ENCODE measurements at places on chromosomes 2 and 18. TPM values are rescaled to one million over a fixed set of nuclear protein-coding genes. Genes with fewer than 3 reads are reported as not detected.

GRCh38 chr2:69945441-69945840 is 16.0 kb downstream of the ASPRV1 start:
- no peak overlapping the region for H3K4me3 ChIP-seq
- peaks cover 17% of the 10 kb centered on the region for H3K27me3 ChIP-seq
- H3K27ac ChIP-seq = no peak overlapping the region
- H3K4me1 ChIP-seq = peaks cover 5% of the 10 kb centered on the region

DNA sequence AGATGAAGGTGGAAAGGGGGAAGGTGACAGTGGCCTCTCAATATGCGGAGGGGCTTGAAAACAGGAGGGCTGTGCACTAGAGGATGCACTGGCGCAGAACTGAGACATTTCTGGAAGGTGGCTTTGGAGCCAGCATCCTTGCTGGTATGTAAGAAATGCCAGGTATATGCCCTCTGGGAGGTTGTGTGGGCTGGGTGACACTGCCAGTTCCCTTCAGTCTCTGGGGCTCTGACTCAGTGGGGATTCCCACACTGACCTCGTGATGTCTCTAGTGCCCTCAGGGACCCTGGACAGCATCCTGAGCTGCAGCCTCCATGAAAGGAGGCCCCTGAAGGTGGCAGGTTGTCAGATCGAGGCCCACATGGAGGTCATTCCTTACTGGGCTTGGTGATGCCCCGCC is 74.0 kb downstream of the AGAP1 start:
- DNase-seq = no peak
- no peak overlapping the region for H3K27ac ChIP-seq
- H3K27me3 ChIP-seq = no peaks in the 10 kb centered on the region
- H3K4me3 ChIP-seq = no peak overlapping the region
- no peaks in the 10 kb centered on the region for H3K4me1 ChIP-seq

- H3K4me3 ChIP-seq = no peak overlapping the region
- no peaks in the 10 kb centered on the region for H3K4me1 ChIP-seq
- DNase-seq = no peak
Observed at GRCh38 chr2:16335604-16335930, 330.1 kb downstream of the CYRIA start.

- no peak overlapping the region for H3K4me3 ChIP-seq
- no peaks in the 10 kb centered on the region for H3K27me3 ChIP-seq
- H3K4me1 ChIP-seq = peaks cover 16% of the 10 kb centered on the region
- H3K27ac ChIP-seq = peak overlapping the region; percentile 64
Observed at GRCh38 chr2:9336241-9336575, 87.1 kb downstream of the ITGB1BP1 start.

DNA sequence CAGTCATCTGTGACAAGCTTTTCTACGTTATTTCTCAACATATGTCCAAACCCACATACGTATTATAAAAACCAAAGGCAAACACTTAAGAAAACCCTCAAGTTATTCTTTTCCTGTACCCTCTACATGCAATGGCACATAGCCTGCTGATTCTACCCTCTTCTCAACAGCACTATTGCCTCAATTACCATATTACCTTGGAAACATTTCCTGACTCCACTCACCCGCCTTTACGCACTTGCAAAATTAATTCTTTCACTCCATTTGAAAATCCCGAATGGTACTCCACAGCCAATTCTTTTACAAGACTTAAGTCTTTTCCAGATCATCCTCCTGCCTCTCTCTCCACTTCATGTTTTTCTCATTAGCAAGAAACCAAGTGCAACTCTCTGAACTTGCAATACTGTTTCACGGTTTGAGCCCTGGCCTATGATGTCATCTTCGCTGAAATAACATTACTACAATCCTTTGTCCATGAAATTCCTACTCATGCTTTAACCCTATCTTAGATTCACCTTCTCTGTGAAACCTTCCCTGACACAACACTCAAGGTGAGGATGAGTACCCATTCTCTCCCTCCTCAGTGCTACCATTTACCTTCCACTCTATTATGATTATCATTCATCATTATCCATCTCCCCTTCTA is 29.0 kb downstream of the SESTD1 start:
- no peak overlapping the region for H3K4me3 ChIP-seq
- no peak overlapping the region for H3K27ac ChIP-seq
- no peaks in the 10 kb centered on the region for H3K27me3 ChIP-seq
- no peak for DNase-seq
- H3K36me3 ChIP-seq = no peaks in the 10 kb centered on the region

GRCh38 chr2:33013684-33014110 is 66.9 kb downstream of the LTBP1 start:
- no peak for DNase-seq
- H3K27ac ChIP-seq = no peak overlapping the region
- H3K4me3 ChIP-seq = no peak overlapping the region
- no peaks in the 10 kb centered on the region for H3K27me3 ChIP-seq
- H3K36me3 ChIP-seq = no peaks in the 10 kb centered on the region

DNA sequence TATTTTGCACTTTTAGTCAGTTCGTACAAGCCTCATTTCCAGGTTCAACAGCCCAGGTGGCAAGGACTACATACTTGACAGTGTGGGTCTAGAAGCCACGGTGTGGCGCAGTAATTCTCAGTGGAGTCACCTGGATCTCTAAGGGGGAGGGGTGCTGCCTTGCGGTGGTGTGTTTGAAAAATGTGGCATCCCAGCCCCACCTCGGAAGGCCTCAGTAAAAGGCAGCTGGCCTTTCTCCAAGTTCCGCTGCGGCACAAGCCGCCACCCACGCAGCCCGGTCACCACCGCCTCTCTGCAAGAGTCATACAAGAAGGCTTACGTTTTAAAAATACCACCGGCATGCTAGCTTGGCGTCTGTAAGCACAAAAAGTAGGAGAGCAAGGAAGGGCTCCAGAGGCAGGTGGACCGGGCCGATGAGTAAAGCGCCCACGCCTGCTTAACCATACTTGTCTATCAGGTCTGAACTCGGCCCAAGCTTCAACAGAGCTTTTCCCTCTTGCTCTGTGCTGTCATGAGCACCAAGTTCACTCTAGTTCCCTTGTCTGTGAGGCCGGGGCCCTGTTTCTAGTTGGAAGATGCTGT is 49.5 kb downstream of the SPRED2 start:
- H3K36me3 ChIP-seq = no peaks in the 10 kb centered on the region
- H3K4me3 ChIP-seq = peak overlapping the region; percentile 4
- H3K27me3 ChIP-seq = no peaks in the 10 kb centered on the region

DNA sequence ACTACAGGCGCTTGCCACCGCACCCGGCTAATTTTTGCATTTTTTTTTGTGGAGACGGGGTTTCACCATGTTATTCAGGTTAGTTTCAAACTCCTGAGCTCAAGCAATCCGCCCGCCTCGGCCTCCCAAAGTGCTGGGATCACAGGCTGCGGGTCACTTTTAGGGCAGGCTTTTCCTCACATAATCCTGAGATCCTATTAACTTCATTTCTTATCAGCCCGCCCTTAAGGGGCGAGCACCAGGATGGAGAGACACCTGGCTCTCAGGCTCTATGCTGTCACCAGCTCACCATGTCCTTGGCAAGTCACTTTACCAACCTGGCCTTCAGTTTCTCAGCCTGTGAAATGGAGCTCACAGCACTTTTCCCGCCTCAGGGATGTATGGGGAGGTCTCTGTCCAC is 23.0 kb downstream of the ZFP36L2 start:
- DNase-seq = no peak
- H3K4me1 ChIP-seq = no peaks in the 10 kb centered on the region
- no peak overlapping the region for H3K4me3 ChIP-seq

DNA sequence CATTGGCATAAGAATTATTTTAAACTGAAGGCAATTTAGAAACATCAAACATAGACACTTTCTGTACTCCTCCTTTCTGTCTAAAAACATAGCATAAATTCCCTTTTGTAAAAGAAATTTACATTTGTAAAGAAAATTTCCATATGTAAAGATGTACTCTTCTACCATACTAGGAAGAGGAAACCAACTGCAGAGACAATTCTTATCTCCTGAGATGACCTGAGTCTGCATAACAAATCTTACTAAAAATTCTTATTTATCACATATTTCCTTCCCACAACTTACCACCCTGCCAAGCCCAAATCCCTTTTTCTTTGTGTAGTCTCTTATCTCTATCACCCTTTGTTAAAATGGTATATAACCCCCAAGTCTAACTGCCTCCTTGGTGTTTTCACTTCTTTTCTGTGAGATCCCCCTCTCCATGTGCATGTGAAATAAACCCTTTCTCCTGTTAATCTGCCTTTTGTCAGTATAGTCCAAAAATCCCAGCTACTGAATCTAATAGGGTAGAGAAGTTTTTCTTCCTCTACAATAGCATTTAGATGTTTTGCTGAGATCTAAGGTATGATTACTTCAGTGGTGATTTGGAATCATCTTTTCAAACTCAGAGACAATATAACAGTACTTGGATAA is 81.0 kb downstream of the CHN1 start:
- H3K4me3 ChIP-seq = no peak overlapping the region
- H3K4me1 ChIP-seq = no peaks in the 10 kb centered on the region
- H3K27me3 ChIP-seq = no peaks in the 10 kb centered on the region
- no peaks in the 10 kb centered on the region for H3K36me3 ChIP-seq

GRCh38 chr18:72187956-72188355 is 356.2 kb downstream of the CBLN2 start:
- H3K27ac ChIP-seq = no peak overlapping the region
- DNase-seq = no peak
- H3K4me3 ChIP-seq = no peak overlapping the region
- no peaks in the 10 kb centered on the region for H3K36me3 ChIP-seq
- H3K4me1 ChIP-seq = no peaks in the 10 kb centered on the region
- H3K27me3 ChIP-seq = no peaks in the 10 kb centered on the region

GRCh38 chr2:217585362-217585761 is 417.4 kb downstream of the TNS1 start:
- H3K27me3 ChIP-seq = no peaks in the 10 kb centered on the region
- H3K4me3 ChIP-seq = no peak overlapping the region
- no peaks in the 10 kb centered on the region for H3K36me3 ChIP-seq
- H3K27ac ChIP-seq = no peak overlapping the region
- H3K4me1 ChIP-seq = no peaks in the 10 kb centered on the region

GRCh38 chr18:36899289-36899688 is 70.4 kb downstream of the KIAA1328 start:
- H3K4me1 ChIP-seq = no peaks in the 10 kb centered on the region
- no peak for DNase-seq
- H3K27me3 ChIP-seq = no peaks in the 10 kb centered on the region
- no peak overlapping the region for H3K27ac ChIP-seq
- no peak overlapping the region for H3K4me3 ChIP-seq

DNA sequence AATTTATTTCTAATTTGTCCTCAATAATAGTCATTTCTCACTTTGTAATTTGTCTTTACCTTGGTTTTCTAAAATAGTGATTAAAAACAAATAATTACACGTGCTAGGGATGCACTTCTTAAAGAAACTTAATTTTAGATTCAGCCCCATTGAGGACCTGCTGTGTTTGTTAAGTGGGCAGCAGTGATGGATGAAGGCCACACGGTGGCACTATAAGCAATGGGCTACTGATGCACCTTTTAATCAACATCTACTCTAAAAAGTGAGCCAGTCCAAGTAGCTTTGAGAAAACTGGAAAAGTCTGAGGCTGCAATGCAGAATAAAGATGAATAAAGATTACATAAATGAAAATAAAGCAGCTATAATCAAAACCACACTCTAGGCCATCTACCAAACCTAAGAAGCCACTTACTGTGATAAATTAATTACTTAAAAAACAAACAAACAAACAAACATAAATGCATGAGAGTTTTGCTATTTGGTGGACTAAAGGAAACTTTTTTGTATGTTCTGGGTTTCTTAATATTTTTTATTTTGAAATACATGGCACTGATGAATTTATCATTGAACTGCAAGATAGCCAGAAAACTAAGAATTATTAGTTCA is 89.3 kb downstream of the PDE11A start:
- no peak for DNase-seq
- H3K36me3 ChIP-seq = no peaks in the 10 kb centered on the region
- no peak overlapping the region for H3K27ac ChIP-seq
- H3K4me3 ChIP-seq = no peak overlapping the region
- H3K27me3 ChIP-seq = no peaks in the 10 kb centered on the region

DNA sequence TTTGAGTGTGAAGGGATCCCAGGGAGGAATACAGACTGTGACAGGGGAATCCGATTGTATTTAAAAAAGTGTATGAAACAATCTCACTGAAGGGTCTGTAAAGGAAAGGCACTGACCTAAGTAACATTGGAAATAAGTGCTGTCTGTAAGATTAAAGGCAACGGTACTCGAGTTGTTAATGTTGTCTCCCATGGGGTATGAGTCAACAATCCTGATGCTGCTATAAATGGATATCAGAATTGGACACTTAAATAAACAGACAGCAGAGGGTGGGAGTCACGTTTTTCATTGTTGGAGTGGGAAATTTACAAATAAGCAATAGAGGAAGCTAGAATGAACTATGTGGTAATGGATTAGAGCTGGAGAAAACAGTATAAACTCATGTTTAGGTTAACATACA is 452.4 kb upstream of the RGPD4 start:
- H3K27ac ChIP-seq = no peak overlapping the region
- H3K36me3 ChIP-seq = no peaks in the 10 kb centered on the region
- H3K4me3 ChIP-seq = no peak overlapping the region
- no peak for DNase-seq

- no peaks in the 10 kb centered on the region for H3K36me3 ChIP-seq
- H3K4me1 ChIP-seq = peaks cover 45% of the 10 kb centered on the region
- H3K4me3 ChIP-seq = peak overlapping the region; percentile 52
- no peak for DNase-seq
Observed at GRCh38 chr18:76823161-76823538, 793 bp downstream of the ZNF236 start.

DNA sequence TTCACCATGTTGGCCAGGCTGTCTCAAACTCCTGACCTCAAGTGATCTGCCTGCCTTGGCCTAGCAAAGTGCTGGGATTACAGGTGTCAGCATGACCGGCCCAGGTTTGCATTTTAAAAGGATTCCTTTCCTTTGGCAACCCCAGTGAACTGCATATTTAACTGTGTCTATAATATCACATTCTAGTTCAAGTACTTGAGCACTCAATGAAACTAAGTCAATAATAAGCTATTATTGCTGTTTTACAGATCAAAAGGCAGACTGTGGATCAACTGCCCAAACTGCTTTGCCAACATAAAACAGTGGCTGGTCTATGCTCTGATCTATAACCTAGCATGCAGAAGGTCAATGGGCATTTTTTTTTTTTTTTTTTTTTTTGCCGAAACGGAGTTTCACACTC is 144.5 kb downstream of the USP34 start:
- no peaks in the 10 kb centered on the region for H3K4me1 ChIP-seq
- H3K27ac ChIP-seq = no peak overlapping the region
- peaks cover 7% of the 10 kb centered on the region for H3K36me3 ChIP-seq
- H3K4me3 ChIP-seq = no peak overlapping the region
- no peak for DNase-seq

- no peak for DNase-seq
- H3K27ac ChIP-seq = no peak overlapping the region
- H3K27me3 ChIP-seq = no peaks in the 10 kb centered on the region
- H3K36me3 ChIP-seq = no peaks in the 10 kb centered on the region
- H3K4me1 ChIP-seq = no peaks in the 10 kb centered on the region
- no peak overlapping the region for H3K4me3 ChIP-seq
Observed at GRCh38 chr2:175399326-175399725, 217.8 kb upstream of the ATP5MC3 start.

CHN1 gene
- total RNA-seq = 15.6 TPM

FBLN7 gene
- 0.95 TPM for total RNA-seq

MAL gene
- 28.9 TPM for total RNA-seq

FN1 gene
- total RNA-seq = 956 TPM

HNMT gene
- total RNA-seq = 29.9 TPM

TLX2 gene
- total RNA-seq = 1.2 TPM

ANKRD62 gene
- not detected for total RNA-seq

UXS1 gene
- 30.3 TPM for total RNA-seq

PPP4R1 gene
- total RNA-seq = 162 TPM

SULT1C2 gene
- not detected for total RNA-seq

All from sigmoid colon (tissue), 7 donors.